ENCODE measurements at places on chromosomes 3 and 15.

GRCh38 chr3:186418671-186419145 is 56.7 kb upstream of the DGKG start:
- DNase-seq: no peak

DNA sequence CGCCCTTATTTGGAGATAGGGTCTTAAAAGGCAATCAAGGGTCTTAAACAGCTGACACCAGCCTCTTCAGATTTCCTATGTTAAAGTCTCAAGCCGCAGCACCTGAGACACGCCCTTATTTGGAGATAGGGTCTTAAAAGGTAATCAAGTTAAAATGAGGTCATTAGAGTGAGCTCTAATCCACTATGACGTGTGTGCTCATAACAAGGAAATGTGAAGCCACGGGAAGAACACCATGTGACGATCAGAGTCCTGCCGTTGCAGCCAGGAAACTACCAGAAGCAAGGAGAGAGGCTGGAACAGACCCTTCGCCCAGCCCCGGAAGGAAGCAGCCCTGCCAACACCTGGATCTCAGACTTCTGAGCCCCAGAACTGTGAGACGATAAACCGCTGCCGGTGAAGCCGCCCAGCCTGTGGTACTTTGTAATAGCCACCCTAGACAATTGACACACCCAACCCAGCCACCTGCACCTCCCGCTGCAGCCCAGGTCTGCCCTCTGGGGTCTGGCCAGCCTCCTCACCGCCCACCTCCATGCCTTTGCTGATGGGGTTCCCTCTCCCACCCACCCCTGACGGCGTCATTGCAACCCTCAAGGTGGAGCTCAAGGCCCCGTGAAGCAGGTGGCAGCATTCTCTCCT is 137.9 kb downstream of the MEGF11 start:
- DNase-seq: no peak

DNA sequence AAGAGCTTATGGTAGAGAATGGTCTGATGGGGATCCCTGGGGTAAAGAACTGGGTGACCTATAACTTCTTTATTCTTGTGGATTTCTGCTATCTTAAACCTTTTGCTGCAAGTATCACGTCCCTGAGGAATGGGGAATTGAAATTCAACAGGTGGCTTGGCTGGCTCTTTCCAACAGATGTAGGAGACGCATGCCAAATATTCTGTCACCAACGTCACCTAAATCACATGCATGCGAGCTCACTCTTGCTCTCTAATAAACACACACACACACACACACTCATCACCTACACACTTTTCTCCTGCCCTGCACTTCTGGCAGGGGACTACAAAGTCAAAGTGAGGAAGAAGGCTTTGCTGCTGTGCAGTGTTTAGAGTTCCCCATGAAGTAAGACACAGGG is 145.8 kb upstream of the NECTIN3 start:
- no peak for DNase-seq

- DNase-seq: no peak
These were observed 59.6 kb upstream of the MRPS22 start for GRCh38 chr3:139284221-139284620.

DNA sequence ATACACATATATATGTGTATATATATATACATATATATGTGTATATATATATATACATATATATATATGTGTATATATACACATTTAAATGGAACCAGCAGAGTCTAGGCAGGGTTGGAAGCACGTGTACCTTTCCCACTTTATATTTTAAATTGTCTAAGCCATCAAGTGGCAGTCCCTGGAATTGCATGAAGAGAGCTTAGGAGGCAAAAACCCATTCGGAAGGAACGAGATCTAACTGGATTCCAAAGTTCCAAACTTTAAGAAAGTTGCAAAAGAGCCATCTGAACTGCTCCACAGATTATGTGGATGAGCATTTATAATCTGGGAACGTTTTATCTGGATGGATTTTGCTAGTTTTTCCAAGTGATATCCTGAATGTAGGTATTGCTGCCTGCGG is 186.5 kb downstream of the FOXP1 start:
- DNase-seq: no peak

GRCh38 chr3:149114458-149114857 is 15.0 kb upstream of the HPS3 start:
- DNase-seq: no peak

- no peak for DNase-seq
These were observed 26.5 kb downstream of the TSPAN3 start for GRCh38 chr15:77044228-77045042.
